Small intestine (tissue), 16 donors: ENCODE measurements at places on chromosomes 1 and 21. TPM values are rescaled to one million over a fixed set of nuclear protein-coding genes. Genes with fewer than 3 reads are reported as not detected.

The OR6N1 gene
- not detected for polyA plus RNA-seq

The LENEP gene
- polyA plus RNA-seq: not detected

The RNU1-2 gene
- polyA plus RNA-seq: not detected

The RORC gene
- 10.8 TPM for polyA plus RNA-seq

The LRRC38 gene
- 0.09 TPM for polyA plus RNA-seq

The SNRPE gene
- polyA plus RNA-seq: 46.3 TPM

The FCMR gene
- 2.4 TPM for polyA plus RNA-seq

The CD164L2 gene
- polyA plus RNA-seq: 0.03 TPM

The AMPD1 gene
- polyA plus RNA-seq: 8.4 TPM

The UCHL5 gene
- 24.3 TPM for polyA plus RNA-seq

The LCE3E gene
- not detected for polyA plus RNA-seq

The FUCA1 gene
- 44.9 TPM for polyA plus RNA-seq

The RTCA gene
- polyA plus RNA-seq: 31.3 TPM

The WNT3A gene
- polyA plus RNA-seq: not detected

The TRIM58 gene
- 1.0 TPM for polyA plus RNA-seq

The FCGR3A gene
- polyA plus RNA-seq: 19.5 TPM

The VSIG8 gene
- not detected for polyA plus RNA-seq

The FNDC5 gene
- 1.1 TPM for polyA plus RNA-seq

The MAP1LC3C gene
- polyA plus RNA-seq: 0.31 TPM

The CYP4A22 gene
- polyA plus RNA-seq: 0.01 TPM

The KIRREL1 gene
- 15.3 TPM for polyA plus RNA-seq

The CA6 gene
- polyA plus RNA-seq: not detected

The NES gene
- polyA plus RNA-seq: 0.22 TPM
